ENCODE measurements at places on chromosomes 4 and X.

DNA sequence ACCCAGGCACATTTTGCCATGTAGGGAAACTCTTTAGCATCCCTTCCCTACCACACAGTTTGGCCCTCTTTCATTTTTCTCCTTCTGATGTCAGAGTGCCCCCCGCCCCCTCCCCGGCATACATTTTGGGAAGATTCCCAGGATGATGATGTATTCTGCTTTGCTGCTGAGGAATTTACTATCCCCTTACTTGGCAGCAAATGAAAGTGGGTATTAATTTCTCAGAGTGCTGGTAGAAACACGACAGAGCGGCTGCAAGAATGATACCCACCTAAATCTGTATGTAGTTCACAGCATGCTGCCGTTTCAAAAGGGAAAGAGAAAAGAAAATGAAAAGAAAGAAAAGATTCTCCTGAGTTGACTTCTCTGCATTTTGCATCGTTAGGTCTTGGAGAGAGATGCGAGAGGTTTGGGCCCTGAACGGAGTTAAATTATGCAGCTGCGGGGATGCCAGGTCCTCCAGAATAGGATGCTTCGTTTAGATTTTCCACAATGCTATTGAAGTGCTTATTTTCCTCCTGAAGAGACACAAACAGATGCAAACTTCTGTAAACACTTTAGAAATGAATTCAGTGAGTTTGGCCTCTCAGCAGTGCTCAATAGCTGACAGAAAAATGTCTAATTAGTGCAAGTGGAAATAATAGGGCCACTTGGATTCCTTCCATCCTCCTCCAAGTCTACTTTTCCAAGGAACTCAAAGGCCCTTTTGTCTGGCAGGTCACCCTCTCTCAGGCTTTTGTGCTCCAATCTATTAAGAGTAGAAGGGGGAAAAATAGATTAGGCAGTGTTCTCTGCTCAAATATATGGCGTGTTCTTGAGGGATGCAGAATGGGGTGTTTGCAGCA is 106.2 kb downstream of the ALPK1 start:
- DNase-seq: no peak

DNA sequence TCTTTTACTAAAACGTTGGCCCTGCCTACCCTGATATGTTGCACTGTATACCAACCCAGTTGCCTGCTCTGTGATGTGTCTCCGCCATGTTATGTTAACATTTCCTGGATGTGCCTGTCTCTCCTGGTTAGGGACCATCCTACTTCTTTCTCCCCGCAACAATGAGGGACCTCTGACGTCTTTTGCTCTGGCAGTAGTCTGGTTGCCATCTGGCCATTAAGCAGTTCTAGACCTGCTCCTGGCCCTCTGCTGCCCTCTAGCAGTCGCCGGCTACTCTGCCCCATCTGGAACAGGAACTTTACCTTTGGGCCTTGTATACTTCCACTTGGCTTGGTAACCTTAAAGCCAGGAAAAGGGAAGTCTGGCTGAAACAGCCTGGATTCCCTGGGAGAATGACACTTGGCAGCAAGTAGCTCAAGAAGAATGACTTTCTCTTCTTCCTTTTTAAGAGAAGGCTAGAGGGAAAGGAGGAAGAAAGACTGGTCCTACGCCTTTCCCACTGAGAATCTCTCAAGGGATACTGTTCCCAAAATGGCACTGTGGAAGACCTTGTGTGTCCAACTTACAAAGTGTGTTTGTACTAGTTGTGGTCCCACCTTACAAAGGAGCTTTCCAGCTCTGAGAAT is 63.5 kb downstream of the GPC3 start:
- no peak for DNase-seq

DNA sequence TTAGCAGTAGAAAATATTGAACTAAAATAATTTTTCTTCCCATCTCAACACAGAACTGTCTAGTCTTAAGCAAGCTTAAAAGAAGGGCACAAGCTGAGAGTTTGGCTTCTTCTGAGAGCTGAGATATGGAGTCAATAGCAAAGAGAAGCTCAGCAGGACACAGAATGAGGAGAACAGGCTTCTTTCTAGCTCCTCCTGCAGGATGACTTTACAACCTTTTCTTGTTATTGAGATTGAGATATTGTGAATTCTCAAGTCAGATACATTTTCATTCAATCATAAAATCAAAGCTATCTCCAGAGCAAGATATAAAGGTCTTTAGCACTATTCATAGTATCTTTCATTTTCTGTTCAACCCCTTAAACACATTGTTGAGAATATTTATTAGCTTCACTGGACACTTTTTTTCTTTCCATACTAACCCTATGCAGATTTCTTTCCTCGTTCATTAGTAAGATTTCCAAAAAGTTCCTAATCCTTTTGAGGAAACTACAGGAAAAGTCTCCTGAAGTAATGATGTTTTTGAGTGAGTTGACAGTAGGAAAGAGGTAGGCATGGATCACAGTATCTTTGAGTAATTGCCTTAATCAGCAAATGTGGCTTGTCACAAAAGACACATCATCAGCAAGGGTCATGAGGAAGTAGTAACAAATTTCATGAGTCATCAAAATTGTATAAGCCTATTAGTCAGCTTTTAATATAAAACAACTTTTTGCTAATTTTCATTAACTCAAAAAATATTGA is 17.8 kb upstream of the CXCL3 start:
- no peak for DNase-seq

- DNase-seq: no peak
Observed at GRCh38 chr4:104451573-104451972, 43.1 kb downstream of the CXXC4 start.

DNA sequence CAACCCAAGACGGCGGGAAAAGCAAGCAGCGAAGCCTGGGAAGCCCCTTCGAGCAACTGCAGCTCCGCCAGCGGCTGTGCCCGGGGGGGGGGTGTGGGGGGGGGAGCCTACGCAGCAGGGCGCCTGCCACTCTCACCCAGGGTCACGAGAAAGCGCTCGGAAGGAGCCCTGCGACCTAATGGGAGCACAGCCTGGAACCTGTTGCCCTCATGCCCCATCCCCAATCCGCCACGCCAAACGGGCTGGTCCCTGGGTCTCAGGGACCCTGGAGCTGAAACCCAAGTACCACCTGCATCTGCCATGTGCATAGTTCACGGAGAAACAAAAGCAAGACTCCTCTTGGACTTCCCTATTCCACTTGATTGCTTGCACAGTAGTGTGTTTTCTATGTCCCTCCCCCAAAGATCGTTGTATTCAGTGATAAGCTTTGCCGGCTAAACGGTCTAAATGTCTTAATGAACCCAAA is 359 bp upstream of the GAB3 start:
- DNase-seq: no peak

GRCh38 chr4:173167758-173168395 is 734 bp upstream of the GALNT7 start:
- DNase-seq: peak; percentile 68

GRCh38 chr4:76058888-76059426 is 15.6 kb upstream of the ART3 start:
- no peak for DNase-seq

GRCh38 chr4:38381788-38382187 is 282.2 kb upstream of the KLF3 start:
- no peak for DNase-seq

DNA sequence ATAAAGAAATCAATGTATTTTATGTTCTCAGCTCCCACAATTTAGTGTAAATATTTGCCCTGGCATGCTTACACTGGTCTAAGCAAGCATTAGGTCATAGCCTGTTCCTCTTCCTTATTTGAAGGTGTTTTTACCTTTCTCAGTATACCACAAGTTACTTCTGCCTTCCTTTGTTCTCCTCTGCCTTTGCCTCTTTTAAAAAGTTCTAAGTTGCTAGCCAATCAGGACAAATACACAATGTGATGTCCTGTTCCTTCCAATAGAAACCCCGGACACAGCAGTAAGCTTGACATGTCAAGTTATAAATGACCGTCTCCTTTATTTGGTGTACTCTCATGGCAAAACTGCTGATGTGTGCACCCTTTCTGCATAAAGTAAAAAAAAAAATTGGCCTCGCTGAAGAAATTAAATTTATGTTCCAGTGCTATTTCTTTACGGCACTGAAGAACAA is 49.4 kb downstream of the UGT2B10 start:
- DNase-seq: no peak

GRCh38 chr4:119038116-119038841 is 97.4 kb upstream of the MYOZ2 start:
- no peak for DNase-seq

DNA sequence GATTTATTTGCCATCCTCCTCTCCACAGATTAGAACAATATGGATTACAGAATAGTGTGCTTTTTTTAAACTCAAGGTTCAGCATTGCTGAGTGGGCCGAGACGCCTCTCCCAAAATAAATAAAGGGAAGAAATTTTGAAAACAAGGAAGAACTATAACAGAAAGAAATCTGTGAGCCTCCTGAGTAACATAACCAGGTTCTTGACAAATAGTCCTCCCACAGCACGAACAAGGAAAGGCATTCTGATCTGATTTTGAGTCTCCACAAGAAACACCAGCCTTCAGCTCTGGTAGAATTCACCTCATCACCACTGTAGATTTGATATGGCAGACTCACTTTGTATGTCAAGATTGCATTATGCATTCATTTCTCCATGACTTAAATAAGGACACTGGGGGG is 173.6 kb downstream of the HHIP start:
- DNase-seq: no peak

DNA sequence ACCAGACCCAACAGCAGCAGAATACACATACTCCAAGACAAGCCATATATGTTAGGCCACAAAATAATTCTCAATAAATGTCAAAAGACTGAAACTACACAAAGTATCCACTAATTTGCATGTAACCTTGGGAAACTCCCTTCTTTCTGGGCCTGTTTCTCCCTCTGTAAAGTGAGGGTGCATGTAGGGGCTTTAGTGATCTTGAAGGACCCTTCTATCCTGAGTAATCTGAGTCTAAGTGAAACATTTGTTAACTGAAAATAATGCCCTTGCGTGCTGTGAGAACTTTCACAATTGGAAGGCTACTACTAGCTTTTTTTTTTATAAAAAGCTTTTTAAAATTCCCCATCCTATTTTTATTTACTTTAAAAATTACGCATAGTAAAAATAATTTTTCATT is 125.2 kb downstream of the NEXMIF start:
- DNase-seq: no peak

GRCh38 chr4:122150931-122151330 is 1.2 kb upstream of the BLTP1 start:
- no peak for DNase-seq

- DNase-seq: no peak
Observed at GRCh38 chrX:30141966-30142365, 73.4 kb upstream of the MAGEB2 start.

GRCh38 chrX:67718926-67719325 is 175.1 kb downstream of the AR start:
- DNase-seq: no peak

- no peak for DNase-seq
Observed at GRCh38 chrX:2559124-2559523, 58.3 kb upstream of the DHRSX start.

GRCh38 chr4:121411151-121411744 is 30.4 kb upstream of the QRFPR start:
- no peak for DNase-seq

- no peak for DNase-seq
Observed at GRCh38 chr4:74446193-74446868, 1.4 kb downstream of the AREG start.

- no peak for DNase-seq
Observed at GRCh38 chr4:152459326-152459725, 76.6 kb downstream of the FBXW7 start.

DNA sequence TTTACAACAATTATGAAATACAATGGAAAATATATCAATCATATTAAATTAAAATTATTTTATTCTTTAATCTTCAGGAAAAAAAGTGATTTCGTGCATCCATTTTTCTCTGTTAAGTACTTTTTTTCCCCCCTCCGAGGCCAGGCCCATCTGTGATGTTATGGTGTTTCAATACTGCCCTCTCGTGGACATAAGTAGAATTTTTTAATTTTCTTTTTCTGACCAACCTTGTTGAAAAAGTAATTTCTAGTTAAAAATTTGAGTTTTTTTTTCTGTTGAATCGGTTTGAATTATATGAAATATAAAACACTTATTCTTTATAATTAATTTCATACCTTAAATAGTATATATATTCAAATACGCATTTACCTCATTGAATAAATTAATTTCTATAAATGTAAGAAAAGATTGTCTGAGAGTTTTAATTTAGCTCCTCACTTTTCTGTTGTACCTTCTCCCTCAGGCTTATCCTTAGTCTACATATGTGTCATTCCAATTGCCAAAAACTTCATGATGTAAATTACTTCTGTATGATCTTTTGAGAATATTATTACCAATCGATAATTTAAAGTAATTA is 175.8 kb upstream of the TECRL start:
- no peak for DNase-seq

DNA sequence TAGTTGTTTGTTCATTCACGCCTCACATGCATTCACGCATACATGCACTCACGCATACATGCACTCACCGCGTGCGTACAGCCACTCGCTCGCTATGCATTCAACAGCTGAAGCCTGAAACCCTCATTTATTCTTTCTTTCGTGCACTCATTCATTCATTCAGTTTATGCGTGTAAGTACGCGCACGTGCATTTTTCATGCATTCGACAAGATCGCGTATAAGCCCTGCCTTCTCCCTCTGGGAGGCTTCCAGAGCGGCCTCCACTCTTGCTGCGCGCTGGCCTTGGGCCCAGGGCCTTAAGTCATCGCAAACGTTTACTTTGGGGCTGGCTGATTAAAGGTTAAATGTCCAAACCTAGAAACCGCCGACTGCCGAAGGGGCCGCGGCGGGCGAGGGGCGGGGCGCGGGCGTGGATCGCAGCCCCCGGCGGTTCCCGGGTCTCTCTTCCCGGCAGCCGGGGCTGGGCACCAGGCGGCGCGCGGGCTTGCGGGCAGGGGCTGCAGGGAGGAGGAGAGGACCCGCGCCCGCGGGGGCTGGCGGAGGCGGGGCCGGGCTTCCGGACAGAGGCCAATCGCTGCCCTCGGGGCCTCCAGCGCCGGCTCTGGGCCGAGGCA is at the start of gene GYG2:
TSS of gene GYG2 (plus strand) at position 587 of the 615 bp plus-strand sequence. CDS start 1,259 bp downstream, outside the sequence.
- no peak for DNase-seq

GRCh38 chr4:74206088-74206825 is 48.3 kb downstream of the MTHFD2L start:
- no peak for DNase-seq

- no peak for DNase-seq
Observed at GRCh38 chr4:147740176-147740575, 8.3 kb downstream of the ARHGAP10 start.

DNA sequence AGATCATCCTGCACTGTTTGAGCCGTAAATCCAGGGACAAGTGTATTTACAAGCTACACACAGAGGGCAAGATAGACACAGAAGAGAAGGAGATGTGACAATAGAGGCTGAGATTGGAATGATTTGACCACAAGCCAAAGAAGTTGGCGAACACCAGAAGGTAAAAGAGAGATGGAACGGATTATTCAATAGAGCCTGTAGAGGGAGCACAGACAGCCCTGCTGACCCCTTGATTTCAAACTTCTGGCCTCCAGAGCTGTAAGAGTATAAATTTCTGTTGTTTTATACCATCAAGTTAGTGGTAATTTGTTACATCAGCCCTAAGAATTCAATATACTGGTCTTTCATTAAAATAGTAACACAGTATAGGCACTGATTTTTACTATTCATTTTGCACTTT is 447.8 kb downstream of the FAT4 start:
- DNase-seq: no peak
